ENCODE measurements at places on chromosomes 13 and 19.

GRCh38 chr19:37855098-37855497 is 51.3 kb downstream of the WDR87 start:
- peak; percentile 39 for DNase-seq

DNA sequence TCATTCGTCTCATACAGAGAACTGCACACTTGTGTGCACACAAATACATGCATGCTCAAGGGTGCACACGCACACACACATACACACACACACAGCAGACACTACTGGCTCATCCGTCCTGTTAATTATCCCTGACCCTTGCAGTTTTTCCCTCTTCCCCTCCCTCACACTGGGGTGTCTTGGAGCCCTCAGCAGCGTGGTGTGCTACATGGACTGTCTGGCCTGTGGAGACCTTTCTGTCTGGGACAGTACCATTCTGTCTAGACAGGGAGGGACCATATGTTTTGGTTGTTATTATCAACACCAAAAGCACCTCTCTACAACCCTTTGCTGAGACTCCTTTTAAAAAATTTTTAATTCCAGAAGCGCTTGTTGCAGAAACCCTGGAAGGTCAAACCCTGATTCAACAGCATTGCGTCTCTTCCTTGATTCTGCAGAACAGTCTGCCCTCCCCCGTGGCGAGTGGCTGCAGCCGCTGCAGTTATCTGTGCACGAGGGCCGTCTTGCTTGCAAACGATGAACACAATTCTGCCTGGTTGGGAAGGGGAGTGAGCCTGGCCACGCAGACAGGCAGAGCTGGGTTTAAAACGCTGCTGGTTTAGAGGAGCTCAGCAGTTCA is 374.0 kb downstream of the IRS2 start:
- DNase-seq = peak; percentile 40

GRCh38 chr13:47611664-47612288 is 389.3 kb downstream of the SUCLA2 start:
- DNase-seq = no peak

- DNase-seq = no peak
Measured at GRCh38 chr13:76245211-76245610, 609.1 kb downstream of the LMO7 start.

- no peak for DNase-seq
Measured at GRCh38 chr13:111005808-111006505, 91.1 kb upstream of the ANKRD10 start.

GRCh38 chr13:31965361-31966066 is 66.1 kb upstream of the FRY start:
- DNase-seq = peak; percentile 41

Data from right renal pelvis (tissue), 4 donors.